MG63 (cell line): ENCODE measurements at places on chromosomes 13 and 19.

DNA sequence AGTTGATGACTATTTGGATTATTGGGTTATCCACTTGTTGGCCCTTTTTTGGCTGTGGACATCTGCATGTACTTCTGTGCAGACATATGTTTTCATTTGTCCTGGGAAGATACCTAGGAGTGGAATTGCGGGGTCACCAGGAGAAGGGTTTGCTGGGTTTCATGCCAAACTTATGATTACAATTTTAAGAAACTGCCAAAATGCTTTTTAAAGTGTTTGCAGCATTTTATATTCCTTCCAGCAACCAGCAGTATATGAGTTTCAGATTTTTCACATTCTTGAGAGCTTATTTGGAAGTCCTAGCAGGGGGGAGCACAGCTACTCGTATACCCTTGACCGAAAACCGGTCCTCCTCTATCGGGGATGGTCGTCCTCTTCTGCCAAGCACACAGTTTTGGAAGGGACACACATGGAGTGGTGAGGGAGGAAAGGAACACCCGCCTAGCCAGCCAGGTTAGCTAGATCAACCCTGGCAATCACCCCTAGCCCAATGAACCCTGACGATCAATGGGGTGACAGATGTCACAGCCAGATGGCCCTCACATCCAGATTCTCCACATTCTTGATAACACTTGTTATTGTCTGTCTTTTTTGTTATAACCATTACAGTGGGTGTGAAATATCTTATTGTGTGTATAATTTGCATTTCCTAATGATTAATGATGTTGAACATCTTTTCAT is 26.7 kb upstream of the RNF113B start:
- no peak for DNase-seq

DNA sequence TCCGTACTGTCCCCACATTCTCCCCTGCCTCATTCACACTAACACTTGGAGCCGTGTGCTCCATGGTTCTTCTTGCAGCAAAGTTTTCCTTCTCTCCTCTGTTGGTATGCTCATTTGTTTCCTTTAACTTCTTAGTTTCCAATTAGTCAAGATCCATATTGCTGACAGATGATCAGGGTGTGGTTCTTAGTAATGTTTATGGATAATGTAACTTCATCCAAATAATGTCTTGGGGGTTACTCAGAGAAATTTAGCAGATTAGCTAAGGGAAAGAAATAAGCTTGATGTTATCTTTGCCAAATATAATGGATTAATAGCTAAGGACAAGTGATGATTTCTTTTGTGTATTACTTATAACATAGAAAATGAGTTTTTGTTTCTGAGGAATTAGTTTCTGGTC is 174.4 kb downstream of the NUFIP1 start:
- DNase-seq = no peak

DNA sequence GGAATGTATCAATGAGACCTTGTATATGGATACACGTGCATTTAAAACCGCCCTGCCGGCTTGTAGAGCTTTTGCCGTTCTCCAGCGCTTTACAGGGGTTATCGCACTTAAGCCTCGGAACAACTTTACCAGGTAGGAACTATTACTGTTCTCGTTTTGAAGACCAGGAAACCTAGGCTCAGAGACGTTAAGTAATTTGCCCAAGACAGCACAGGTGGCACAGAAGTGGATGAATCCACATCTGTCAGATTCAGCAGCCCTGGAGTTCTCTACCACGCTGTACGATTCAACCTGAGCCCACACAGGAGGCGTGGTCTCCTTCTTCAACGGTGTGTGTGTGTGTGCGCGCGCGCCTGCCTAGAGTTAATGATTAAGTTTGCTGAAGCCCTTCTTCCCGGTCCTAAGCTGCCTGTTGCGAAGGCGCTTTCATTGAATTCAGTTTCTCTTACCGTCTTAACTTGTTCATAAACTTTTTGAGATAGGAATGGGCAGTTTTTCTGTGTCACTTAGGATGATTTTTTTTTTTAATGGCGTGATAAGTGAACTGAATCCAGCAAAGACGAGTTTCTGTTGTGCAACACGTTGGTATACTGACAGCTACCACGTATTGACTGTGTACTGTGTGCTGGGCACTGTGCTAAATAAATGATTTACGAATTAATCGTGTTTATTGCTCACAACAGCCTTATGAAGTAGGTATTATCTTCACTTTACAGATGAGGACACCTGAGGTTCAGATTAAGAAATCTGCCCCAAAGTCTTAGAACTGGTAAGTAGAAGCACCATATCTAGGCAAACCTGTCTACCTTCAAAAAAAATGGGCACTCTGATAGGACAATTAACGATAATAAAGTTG is 67.4 kb downstream of the KCNRG start:
- DNase-seq = peak; percentile 83

GRCh38 chr19:5150902-5151741 is 182.2 kb downstream of the KDM4B start:
- DNase-seq = no peak

DNA sequence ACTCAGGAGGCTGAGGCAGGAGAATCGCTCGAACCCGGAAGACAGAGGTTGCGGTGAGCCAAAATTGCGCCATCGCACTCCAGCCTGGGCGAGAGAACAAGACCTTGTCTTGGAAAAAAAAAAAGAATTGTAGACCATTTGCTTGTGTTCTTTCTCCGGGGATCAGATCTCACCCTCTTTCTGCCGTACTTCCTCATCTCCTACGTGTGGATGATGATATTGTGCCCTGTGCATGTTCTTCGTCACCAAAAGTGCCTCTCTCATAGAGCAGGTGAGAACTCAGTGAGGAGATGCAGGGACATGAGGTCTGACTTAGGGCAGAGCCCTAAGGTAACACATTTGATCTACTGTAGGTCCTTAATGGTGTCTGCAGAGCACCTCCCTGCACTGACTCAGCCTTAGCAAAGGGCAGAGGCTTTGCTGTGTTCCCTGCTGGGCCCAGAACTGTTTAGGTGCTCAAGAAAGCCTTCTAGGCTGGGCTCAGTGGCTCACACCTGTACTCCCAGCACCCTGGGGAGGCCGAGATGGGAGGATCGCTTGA is 1.3 kb downstream of the APOC2 start:
- no peak for DNase-seq

GRCh38 chr19:45136507-45137178 is 24.1 kb downstream of the NKPD1 start:
- no peak for DNase-seq

- no peak for DNase-seq
These were observed 628.3 kb upstream of the SLC10A2 start for GRCh38 chr13:103694471-103694870.

GRCh38 chr13:94143624-94144350 is 335.7 kb downstream of the DCT start:
- no peak for DNase-seq
